ENCODE measurements at places on chromosomes 4 and X.

- DNase-seq: peak; percentile 19
Measured at GRCh38 chr4:15003401-15003890, 1.2 kb downstream of the CPEB2 start.

DNA sequence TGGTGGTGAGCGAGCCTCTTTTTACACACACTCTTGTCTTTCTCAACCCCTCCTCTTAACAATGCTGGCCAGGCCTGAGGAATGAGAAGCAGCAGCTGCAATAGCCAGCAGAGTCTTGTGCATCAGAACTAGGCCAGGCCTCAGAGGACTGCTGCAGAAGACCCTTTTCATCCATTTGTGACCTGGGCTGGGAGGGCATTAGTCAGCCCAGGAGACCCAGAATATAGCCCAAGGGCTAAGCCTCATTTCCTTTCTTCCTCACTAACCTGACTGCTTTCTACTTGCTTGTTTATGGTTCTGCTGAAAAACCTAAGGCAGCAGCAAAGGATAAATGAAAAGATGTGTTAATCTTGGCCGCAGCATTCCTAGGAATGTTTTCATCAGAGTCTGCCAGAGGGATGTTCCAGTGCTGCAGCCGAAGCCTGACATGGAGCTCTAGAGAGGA lies 254.7 kb upstream of the AR start:
- DNase-seq: no peak

DNA sequence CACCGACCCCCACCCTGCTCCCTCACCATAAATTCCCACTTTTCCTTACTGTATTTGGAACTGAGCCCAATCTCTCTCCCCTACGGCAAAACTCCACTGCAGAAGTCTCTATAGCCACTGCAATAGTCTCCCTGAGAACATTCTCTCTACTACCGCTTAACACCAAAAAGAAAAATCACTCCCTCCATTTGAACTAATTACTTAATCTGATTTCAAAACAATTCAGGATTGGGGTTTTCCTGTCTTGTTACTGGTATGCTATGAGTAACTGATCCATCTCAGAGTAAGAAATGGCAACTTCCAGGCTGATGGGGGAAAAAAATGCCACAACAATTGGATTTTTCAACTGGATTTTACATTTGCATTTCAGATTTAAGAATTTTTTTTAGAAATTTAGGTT lies 5.8 kb downstream of the PAPSS1 start:
- no peak for DNase-seq

- no peak for DNase-seq
Measured at GRCh38 chr4:119748853-119749252, 120.2 kb upstream of the PDE5A start.

DNA sequence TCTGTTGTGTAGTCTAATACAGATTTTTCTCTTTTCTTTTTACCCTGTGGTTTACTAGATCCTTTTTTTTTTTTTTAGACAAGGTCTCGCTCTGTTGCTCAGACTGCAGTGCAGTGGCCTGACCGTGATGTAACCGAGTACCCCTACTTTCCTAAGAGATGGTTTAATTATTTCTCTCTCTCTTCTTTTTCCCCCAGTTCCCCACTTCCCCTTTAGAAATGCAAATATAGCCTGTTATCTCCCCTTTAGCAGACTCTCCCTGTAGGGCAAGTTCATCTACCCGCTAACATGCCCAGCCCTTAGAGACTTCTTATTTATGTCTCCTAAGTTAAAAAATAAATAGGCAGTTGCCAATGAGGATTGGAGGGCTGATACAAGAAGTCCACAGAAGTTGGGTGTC lies 4.5 kb downstream of the SNX25 start:
- DNase-seq: no peak

DNA sequence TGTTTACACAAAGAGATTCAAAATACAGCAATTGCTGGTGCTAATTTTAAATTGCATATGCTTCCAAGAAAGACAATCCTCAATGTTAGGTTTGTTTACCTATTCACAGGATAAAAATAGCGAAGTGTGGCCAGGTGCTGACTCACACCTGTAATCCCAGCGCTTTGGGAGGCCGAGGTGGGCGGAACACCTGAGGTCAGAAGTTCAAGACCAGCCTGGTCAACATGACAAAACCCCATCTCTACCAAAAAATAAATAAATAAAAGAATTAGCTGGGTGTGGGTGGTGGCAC lies 77.7 kb downstream of the OPHN1 start:
- no peak for DNase-seq

DNA sequence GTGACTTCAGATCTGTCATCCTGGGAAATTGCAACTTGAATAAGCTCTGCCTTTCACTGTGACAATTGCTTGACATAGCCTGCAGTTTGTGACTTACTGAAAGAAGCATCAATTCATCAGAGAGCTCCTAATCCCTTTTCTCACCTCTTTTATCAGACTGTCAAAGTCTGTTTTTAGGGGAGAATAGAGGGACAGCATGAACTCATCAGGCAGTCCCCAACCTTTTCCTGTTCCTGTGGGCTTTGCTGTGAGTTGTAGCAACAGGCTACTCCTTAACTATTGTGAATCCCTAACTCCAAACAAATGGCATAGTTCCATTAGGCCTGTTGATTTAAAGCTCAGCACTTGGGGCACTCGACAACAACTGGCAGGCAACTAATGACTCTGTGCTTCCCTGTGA lies 64.9 kb downstream of the DOCK11 start:
- DNase-seq: no peak

- DNase-seq: no peak
Measured at GRCh38 chr4:1226144-1226481, 22.8 kb downstream of the CTBP1 start.

DNA sequence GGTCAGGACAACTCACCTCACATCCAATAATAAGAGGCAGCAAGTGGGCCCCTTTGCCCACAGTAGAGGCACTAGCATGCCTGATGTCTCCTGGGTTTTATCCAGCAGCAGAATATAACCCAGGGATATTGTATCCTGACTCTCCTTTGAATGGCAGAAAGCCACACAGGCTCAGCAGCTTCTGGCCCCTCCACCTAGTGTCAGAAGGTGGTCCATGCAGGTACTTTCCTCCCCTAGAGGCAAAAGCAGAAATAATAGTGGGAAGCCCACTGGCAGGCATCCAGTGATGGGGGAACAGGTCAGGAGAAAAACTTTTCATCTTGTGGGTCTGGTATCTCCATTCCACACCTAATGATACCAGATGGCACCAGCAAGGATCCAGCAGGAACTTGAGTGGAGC lies 75.5 kb upstream of the IRS4 start:
- DNase-seq: no peak

GRCh38 chr4:88720451-88721428 lies 23.1 kb upstream of the NAP1L5 start:
- no peak for DNase-seq
